ENCODE measurements at places on chromosomes 12 and 14.

DNA sequence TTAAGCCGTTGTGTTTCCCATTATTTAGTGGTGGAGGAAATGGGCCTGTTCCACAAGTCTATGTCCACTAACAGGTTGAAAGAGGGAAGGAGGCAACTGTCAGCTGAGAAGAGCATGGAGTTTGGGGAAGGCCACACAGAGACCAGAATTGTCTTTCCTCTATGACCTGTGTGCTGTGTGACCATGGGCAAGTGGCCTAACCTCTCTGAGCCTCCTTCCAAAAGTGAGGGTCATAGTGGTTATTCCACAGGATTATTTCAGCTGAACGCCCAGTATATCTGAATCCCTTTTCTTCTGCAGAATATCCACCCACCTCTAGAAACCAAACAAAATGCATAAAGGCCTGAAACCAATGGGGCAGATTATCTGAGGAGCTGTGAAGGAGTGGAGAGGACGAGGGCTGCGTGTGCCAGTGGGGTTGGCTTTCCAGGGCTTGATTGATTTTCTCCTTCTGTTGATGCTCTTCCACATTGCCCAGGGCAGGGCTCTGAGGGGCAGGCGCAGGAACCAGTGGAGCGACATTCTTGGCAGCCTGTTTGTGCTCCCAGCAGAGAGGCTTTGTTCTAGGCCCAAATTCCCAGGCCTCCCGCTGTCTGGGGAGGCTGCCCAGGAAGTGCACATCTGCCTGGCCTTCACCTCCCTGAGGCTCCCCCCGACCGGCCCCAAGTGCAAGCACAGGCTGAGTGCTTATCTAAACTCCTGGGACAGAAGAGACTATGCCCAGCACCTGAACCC is 452.7 kb downstream of the BCL11B start:
- no peak for DNase-seq

DNA sequence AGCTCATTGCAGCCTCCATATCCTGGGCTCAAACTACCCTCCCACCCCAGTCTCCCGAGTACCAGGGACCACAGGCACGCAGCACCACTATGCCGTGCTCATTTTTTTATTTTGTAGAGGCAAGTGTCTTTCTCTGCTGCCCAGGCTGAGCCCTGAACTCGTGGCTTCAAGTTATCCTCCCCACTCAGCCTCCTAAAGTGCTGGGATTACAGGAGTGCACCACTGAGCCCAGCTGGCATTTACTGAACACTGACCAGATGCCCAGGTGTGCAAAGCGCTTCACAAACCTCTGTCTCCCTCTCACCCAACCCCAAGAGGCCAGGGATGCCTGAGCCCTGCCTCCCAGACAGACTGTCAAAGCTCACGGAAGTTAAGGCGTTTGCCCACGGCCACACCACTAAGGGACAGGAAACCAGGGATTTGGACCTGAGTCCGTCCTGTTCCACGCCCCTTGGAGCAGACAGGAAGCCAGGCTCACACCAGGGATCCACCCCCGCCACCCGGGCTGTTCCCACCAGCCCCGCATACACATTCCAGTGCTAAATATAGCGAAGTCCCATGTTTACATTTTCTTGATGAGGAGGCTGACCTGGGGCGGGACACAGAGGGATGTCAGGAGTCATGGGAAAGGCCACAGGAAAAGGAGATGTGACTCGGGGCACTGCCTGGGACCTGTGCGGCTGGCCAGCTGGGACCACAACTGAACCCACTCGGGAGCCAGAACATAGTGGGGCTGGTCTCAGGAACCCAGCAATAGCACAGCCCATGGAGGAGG is 51.2 kb downstream of the TESC start:
- no peak for DNase-seq

DNA sequence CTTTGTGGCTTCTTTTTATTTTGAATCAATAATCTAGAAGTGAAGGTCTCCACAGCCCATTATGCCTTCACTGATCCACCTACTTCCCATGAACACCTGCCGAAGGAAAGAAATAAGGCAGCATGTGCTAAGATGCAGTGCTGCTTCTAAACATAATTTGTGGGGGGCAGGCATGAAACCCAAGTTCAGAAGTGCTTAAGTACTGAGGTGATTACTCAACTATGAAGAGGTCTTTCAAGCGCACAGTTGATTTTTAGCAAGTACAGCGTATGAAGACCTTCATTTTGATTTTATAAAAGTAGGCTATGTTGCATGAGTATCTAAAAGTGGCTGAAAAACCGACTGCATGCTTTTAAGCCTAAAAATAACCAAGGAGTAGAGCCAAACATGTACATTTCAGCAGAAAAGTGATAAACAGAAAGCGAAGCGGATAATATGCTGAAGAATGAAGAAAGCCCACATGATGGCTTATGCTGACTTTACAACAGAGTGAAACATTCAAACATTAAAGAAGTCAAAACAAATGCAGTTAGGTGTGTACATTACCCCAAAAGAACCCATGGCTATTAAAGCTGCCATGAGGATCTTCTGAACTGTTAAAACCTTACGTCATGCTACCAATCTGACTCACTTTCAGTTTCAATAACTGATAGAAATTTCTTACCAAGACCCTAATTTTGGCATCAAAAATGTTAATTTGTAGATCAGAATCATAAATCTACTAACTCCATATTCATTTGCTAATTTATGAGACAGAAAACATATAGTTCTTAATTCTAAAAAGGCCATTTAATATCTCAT is 29.3 kb downstream of the KICS2 start:
- DNase-seq = no peak

GRCh38 chr14:79578470-79578869 is 632.8 kb downstream of the DIO2 start:
- DNase-seq = no peak

- DNase-seq = no peak
Measured at GRCh38 chr12:6958609-6959057, 7.5 kb downstream of the PTPN6 start.

DNA sequence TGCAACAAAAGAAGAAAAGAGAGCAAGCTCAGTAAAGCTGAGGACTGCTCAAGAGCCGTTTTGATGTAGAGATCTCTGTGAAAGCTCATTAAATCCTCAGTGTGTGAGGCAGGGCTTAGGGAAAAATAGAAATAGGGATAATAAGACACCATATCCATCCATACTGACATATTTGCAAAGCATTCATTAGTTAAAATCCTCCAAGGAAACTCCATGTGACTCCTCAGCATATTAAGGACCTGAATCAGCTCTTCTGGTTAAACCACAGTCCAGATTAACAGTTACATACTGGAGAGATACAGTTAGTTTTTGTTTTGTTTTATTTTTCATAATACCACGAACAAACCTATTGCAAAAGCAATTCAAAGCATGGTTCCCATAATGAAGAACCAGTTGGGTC is 288.2 kb downstream of the PAWR start:
- no peak for DNase-seq

GRCh38 chr14:105108516-105108864 is 43.3 kb upstream of the GPR132 start:
- DNase-seq = no peak

DNA sequence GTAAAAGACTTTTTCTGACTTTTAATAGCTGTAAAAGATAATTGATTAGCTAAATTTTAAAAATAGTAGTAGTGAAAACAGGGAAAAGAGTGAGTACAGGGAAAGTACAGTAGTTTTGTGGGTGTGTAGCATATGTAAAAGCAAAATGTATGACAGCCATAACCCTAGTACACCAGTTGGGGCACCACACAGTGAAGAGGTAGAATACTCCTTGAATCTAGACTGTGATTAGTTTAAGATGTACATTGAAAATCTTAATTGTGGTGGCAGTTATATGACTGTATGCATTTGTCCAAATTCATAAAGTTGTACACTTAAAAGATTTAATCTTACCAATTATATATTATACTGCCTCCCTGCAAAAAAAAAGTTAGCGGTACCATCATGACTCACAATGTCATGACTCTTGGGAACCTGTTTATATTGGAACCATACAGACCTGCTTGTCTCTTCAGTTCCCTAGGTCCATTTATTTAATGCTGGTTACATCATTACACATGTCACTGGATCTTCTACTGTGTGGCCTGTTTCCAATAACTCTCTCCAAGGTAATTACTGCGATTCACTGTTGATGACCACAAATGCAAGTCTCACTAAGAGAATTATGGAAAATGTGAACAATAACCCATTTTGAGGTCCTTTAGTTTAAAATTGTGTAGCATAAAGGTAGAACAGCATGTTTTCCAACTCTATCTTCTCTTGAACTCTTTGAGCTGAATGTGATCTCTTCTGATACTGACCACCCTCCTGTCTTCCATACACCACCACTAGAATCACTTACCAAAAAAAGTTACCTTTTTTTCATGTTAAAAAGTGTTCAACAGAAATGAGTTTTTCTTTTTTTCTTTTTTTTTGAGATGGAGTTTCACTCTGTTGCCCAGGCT is 264.2 kb upstream of the AMIGO2 start:
- DNase-seq = no peak

GRCh38 chr14:104817930-104818713 is 17.2 kb downstream of the ZBTB42 start:
- no peak for DNase-seq

GRCh38 chr12:52969828-52970569 is 21.1 kb downstream of the KRT18 start:
- DNase-seq = no peak

DNA sequence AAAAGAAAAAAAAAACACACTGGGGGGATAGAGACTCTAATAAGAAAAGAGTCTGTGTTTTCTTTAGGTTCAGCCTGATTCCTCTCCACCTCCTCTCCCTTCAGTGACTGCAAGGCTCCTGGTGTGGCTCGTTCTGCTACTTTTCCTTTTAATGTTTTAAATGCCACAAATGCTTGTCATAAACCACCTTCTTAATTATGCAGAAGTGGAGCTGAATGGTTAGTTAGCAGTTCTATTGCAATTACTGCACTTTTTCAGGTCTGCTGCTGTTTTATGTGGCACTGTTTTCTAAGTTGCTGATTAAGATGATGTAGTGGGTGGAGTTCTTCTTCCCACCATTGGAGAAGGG is 878.1 kb downstream of the DIO2 start:
- DNase-seq = no peak

DNA sequence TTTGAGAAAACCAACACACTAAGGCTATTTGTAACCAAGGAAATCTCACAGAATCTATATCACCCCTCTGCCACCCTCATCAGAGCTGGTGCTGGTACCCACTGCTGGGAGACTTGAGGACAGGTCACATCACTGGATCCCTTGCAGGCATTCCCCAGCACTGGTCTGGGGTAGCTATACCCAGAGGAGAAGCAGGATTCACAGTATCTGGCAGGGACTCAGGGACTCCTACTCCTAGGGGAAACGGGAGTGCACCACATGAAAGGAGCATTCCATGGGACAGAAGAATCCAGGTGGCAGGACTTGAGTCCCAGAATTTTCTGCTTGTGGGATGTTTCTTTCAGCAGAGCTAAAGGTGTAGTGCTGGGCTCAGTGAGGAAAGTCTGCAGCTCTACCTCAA is 223.2 kb downstream of the ADGRD1 start:
- no peak for DNase-seq

GRCh38 chr14:23071244-23071920 is 14.1 kb upstream of the CDH24 start:
- no peak for DNase-seq

- DNase-seq = no peak
Measured at GRCh38 chr12:95862038-95862437, 3.3 kb downstream of the SNRPF start.

DNA sequence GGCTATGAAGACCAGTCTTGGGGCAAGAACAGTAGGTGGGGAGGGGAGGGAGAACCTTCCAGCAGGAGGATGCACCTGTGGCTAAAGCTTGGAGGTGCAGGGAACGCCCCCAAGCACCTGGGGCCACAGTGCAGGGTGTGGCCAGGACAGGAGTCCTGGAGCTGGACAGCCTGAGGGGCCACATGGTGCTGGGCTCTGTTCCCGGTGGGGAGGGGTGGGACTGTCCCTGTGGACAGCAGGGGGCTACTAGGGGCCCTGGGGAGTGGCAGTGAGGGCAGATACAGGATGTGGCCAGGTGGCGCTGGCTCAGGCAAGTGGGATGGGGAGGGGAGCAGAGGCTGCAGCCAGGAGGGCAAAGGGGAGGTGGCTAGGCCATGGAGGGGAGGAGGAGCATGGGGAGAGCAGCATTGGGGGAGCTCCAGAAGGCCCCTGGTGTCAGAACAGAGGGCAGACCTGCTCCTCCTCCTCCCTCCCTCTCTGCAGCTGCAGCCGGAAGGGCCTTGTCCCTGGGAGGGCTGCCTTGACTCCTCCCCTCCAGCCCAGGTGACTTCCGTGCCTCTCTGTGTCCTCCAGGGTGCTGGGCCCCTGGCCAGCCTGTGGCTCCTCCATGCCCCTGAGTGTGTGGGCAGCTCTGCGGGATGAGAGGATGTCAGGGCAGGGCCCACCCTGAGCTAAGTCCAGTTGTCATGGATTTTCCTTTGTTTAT is 68.4 kb upstream of the DLK1 start:
- DNase-seq = no peak

- DNase-seq = no peak
Measured at GRCh38 chr14:89455412-89455811, 38.4 kb upstream of the FOXN3 start.

DNA sequence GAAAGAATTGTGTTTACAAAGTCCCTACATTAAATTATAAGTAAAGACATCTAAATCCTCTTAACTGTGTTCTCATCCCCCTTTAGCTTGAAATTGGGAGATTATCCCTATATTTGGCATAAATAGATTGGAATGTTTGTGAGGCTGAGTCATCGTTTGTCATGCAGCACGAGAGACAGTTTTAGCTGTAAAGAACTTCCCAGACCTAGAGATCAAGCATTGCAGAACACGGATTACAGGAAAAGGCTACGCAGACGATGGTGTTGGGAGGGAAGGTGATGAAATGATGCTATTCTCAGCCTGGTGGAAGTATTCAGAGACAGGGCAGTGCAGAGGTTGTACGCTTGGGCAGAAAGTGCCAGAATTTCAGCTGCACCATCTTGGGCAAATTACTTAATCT is 93.8 kb downstream of the PTPRB start:
- no peak for DNase-seq

GRCh38 chr14:51908086-51908485 is 47.7 kb downstream of the GNG2 start:
- no peak for DNase-seq

GRCh38 chr12:1865284-1865866 is 45.0 kb downstream of the LRTM2 start:
- DNase-seq = no peak

DNA sequence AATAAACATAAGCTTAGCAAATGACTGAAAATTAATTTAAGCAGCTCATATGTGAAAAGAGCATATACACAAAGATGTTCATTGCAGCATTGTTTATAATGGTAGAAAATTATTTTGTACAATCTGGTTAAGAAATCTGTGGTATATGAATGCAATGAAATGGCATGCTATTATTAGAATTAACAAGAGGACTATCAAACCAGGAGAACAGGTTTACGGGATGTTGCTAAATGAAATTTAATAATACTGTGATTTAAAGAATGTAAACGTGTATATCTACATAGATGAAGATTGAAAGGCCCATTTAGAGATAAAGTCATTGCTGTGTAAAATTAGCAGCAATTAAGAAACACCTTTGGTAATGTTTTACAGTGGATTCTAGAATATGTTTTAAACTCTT is 70.5 kb downstream of the EID3 start:
- no peak for DNase-seq

DNA sequence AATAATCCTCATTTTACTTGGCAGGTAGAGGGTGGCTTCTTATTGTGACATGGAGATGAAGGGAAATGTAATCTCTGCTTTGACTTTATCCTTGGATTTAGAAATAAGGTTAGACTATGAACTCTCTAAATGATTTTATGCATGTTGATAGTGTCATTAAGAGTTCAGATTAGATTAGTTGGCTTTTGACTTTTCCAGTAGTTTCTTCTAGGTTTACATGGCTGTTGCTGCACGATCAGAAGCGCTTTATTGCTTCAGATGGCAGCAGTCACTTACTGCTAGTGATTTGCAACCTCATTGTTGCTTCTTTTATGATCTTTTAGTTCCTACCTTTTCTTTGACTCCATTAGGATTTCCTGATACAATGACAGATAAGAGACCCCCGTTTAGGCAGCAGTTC is 32.3 kb downstream of the SLC15A5 start:
- no peak for DNase-seq

All from amygdala (tissue), 56 donors.